ENCODE measurements at places on chromosomes 6 and 20. TPM values are rescaled to one million over a fixed set of nuclear protein-coding genes. Genes with fewer than 3 reads are reported as not detected.

DNA sequence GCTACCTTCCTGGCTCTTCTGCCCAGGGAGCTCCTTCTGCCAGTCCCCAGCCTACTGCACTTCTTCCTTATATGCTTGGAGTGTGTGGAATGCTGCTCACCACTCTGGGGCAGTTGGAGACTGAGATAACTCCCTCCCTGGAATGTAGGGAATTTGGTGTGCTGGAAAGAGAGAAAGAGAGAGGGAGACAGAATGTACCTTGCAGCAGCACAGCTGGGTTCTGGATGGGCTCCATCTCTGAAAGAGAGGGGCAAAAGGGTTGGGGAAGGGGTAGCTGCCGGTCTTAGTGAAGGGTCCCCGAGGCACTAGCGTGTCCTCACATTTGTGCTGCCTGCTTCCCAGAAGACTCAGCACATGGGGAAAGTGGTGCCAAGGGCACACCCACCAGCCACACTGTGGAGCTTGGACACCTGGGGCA is 40.2 kb upstream of the DDR1 start:
- no peaks in the 10 kb centered on the region for H3K27me3 ChIP-seq
- no peaks in the 10 kb centered on the region for H3K36me3 ChIP-seq
- H3K4me1 ChIP-seq: peaks cover 34% of the 10 kb centered on the region
- H3K4me3 ChIP-seq: no peak overlapping the region
- no peak for DNase-seq

The LHFPL5 gene
- not detected for polyA plus RNA-seq

GRCh38 chr6:32709625-32710024 is 31.6 kb upstream of the HLA-DQA2 start:
- H3K4me3 ChIP-seq: no peak overlapping the region
- no peaks in the 10 kb centered on the region for H3K27me3 ChIP-seq
- H3K4me1 ChIP-seq: no peaks in the 10 kb centered on the region
- H3K36me3 ChIP-seq: no peaks in the 10 kb centered on the region
- H3K27ac ChIP-seq: no peak overlapping the region

DNA sequence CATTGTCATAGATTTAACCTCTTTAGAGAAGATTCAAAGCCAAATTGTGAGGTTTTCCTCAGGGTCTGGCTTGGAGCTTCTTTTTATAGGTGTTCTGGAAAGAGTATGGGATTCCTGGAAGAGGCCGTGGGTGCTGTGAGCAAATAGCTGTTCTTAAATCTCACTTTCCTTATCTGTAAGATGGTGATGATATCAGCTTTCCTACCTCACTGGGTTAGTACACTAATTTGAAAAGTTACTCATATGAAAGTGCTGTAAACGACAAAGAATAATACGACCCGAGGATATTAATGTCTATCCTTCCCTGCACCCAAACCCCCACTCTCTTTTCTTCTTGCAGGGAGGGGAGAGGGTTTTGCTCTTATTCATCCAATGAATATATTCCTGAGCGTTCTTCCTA is 116.9 kb upstream of the ENPP5 start:
- no peaks in the 10 kb centered on the region for H3K27me3 ChIP-seq
- H3K27ac ChIP-seq: no peak overlapping the region
- no peaks in the 10 kb centered on the region for H3K36me3 ChIP-seq
- no peak overlapping the region for H3K4me3 ChIP-seq
- no peaks in the 10 kb centered on the region for H3K4me1 ChIP-seq

The SIGLEC1 gene
- not detected for polyA plus RNA-seq

GRCh38 chr20:266596-267562 is 9.4 kb downstream of the DEFB132 start:
- H3K36me3 ChIP-seq: no peaks in the 10 kb centered on the region
- peaks cover 15% of the 10 kb centered on the region for H3K27me3 ChIP-seq
- peaks cover 3% of the 10 kb centered on the region for H3K4me1 ChIP-seq
- H3K27ac ChIP-seq: no peak overlapping the region
- DNase-seq: peak; percentile 25
- H3K4me3 ChIP-seq: peak overlapping the region; percentile 73

The KIAA1755 gene
- 0.07 TPM for polyA plus RNA-seq

GRCh38 chr20:31722257-31723068 is at the start of gene BCL2L1:
BCL2L1 (minus strand) TSS chr20:31722868; CDS start chr20:31722218, 650 bp downstream.
- no peak for DNase-seq
- H3K27ac ChIP-seq: peak within 1 kb of the TSS; percentile 98
- H3K4me3 ChIP-seq: peak within 1 kb of the TSS; percentile 97

DNA sequence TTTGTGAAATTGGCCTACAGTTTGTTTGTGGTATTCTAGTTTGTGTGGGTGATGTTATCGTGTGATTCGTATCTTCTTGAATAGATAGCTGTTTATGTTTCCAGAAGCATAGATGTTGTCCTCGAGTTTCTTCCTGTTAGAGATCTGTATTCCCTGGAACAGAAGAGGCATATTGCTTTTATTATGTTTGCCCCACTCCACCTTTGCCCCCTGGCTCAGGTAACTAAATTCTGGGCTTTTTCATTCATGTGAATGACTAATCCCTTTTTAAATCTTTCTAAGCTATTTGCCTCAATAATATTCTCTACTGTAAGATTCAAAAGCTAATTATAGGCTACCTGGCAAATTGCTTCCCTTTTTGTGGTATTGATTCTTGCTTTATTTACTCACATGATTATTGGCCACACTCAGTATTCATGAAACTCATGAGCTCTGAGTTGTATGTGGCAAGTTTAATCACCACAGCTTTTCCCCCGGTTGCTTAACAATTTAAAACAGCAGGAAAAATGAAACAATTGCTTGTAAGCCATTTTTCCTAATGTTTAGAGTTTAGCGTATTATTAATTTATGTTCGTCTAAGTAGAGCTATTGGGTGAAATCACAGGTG is 12.6 kb downstream of the RNF217 start:
- peaks cover 18% of the 10 kb centered on the region for H3K4me1 ChIP-seq
- DNase-seq: no peak
- H3K4me3 ChIP-seq: no peak overlapping the region
- no peaks in the 10 kb centered on the region for H3K27me3 ChIP-seq

The FRK gene
- polyA plus RNA-seq: 2.4 TPM

The STX11 gene
- polyA plus RNA-seq: 0.28 TPM
